ENCODE measurements at places on chromosomes 7 and 10.
A peak's percentile ranks its signal among the peaks of the same experiment; 100 is the strongest.

GRCh38 chr10:21166557-21167287 lies 269.6 kb upstream of the NEBL start:
- no peak for DNase-seq

DNA sequence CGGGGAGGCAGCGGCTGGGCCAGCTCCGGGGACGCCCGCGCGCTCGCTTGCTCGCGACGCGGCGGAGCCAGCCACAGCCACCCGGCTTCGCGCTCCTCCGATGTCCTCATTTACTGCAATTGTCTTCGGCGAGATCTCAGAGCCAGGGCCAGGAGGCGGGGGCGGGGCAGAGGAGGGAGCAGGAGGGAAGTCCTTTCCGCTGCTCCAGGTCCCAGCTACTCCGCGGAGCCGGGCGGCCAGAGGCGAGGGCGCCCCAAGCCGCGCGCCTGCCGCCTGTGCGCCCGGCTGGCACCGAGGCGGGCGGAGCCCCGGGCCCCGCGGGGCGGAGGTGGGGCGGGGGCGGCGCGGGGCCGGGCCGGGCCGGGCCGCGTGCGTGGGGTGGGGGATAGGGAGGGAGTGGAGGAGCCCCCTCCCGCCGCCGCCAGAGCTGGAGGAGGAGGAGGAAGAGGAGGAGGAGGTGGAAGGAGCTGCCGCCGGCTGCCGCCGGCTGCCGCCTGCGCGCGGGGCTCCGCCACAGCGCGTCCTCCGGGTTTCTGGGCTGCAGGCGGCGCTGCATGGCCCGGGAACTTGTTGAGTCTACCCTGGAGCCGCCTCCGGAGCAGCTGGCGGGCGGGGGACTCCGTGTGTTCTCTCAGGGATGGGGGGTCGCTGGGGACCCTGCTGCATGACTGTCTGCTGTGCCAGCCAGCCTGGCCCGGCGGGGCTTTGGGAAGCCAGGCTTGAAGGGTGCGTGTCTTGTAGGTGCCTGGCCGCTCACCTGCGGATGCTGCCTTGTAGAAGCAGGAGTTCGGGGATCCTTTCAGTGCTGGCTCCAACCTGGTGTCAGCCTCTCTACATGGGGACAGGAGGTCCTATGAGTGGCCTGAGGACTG lies at the start of gene INSYN2A:
Gene INSYN2A (minus strand): TSS at position 310 of the 872 bp plus-strand sequence. CDS start 20,196 bp downstream, outside the sequence.
- peak; percentile 84 for DNase-seq

- DNase-seq = no peak
Measured at GRCh38 chr10:8039321-8039881, 15.1 kb upstream of the GATA3 start.

DNA sequence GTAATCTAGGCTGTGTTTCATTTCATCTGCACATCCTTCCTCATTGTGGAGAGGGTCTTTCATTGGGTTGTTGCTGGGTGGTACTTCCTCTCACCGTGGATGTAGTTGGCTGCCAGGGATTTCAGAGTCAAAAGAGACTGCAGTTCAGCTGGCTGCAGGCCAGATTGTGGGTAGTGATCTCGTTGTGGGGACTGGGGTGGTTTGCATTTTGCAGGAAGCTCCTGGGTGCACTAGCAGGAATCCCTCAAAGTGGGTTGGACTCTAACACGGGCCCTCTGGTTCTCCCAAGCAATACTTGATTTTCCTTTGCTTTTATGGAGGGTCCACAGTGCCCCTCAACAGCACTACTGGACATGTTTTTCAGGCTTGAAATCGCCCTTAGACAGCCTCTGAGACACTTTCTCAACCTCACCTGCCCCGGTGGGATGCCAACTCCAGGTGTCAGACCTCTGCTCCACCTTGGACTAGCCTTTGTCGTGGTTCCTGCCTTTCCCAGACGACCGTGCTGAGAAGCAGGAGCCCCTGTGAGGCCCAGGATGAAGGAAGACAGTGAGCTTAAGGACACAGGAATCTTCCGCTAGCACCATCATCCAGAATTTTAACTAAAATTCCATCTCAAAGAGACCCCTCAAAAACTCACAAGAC lies 23.9 kb upstream of the ZNF273 start:
- DNase-seq = peak; percentile 72

All from osteocyte (in vitro differentiated cells).